Stomach (tissue), 19 donors: ENCODE measurements at places on chromosomes 7 and 10. TPM values are rescaled to one million over a fixed set of nuclear protein-coding genes. Genes with fewer than 3 reads are reported as not detected.

DNA sequence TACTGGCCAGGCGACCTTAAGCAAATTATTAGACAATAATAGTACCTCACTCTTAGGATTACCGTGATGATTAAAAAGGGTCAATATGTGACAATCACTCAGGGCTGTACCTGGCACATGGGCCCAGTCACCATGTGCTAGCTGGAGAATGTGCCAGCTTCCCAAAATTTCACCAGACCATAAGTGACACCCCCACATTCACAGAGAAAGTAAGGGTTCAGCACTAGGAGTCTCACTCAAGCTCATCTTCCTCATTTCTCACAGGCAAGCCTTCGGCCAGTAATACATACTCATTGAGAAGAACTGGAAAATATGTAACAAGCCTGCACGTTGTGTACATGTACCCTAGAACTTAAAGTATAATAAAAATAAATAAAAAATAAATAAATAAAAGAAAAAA lies 22.4 kb upstream of the C10orf71 start:
- H3K4me3 ChIP-seq = no peak overlapping the region
- peaks cover 14% of the 10 kb centered on the region for H3K27me3 ChIP-seq
- no peaks in the 10 kb centered on the region for H3K4me1 ChIP-seq
- H3K27ac ChIP-seq = no peak overlapping the region
- DNase-seq = no peak

Gene FBXL13
- total RNA-seq = 10.6 TPM

DNA sequence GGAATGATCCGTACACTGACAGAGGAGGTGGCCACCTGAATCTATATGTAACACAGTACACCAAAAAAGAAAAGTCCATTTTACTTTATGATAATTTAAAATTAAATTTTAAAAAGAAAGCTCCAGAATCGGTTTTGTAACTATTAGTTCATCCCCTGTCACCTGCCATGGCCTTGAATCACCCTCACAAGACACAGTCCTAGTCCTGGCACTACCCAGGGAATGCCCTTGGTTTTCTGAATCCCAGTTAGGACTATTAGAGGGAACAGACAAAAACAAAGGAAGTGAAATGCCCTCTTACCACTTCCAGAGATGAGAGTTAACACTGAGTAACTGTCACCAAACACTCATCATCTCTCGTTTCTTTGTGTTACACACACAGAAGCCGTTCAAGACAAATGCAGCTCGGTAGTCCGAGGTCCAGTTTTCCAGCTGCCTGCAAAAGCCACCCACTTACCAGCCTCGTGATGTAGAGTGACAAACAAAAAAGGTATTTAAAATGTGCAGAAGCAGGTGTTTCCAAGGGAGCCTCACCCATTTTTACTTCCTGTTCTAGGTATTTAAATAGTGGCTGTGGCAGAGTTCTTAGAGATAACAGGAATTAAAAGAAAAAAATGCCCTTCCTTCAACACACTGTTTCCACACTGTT lies 6.1 kb downstream of the PTPRN2 start:
- H3K36me3 ChIP-seq = no peaks in the 10 kb centered on the region
- no peak overlapping the region for H3K4me3 ChIP-seq
- H3K27ac ChIP-seq = peak overlapping the region; percentile 76
- peak; percentile 90 for DNase-seq
- H3K4me1 ChIP-seq = peaks cover 54% of the 10 kb centered on the region

DNA sequence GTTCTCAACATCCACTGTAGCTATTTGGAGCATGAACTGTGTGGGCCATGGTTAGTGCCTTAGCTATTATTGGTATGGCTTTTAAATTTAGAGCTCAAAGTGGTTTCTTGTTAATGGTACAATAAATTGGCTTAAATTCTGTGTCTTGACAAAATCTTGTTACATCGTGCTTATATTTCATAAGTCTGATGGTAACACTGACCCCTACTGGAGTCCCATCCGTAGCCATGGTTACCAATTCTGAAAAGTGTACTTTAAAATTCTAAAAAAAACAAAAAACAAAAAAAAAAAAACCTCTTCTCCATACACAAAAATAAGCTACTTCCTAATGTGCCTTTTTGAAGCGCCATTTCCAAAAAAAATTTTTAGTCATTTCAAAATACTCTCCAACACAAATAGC lies 6.4 kb upstream of the RPP30 start:
- peak; percentile 39 for DNase-seq
- no peaks in the 10 kb centered on the region for H3K36me3 ChIP-seq
- H3K4me1 ChIP-seq = no peaks in the 10 kb centered on the region
- peaks cover 6% of the 10 kb centered on the region for H3K27me3 ChIP-seq
- H3K4me3 ChIP-seq = no peak overlapping the region

Gene FAM3C
- 23.3 TPM for total RNA-seq

DNA sequence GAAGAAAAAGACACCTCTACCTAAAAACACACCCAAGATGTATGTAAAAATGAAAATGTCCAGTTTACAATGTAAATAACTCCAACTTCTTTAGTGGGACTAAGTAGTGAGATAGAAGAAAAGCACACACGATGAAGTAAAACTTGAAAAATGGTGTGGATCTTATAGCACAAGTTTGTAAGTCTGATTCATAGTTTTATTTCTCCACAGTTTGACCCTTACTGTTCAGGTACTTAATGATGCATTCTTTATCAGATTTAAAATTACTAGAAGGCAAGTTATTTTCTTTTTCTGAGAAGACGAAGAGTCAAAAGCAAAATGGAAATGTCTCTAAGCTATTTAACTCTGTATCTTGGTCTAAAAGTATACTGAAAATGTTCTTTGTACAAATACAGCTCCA lies 6.1 kb downstream of the NAMPT start:
- H3K4me1 ChIP-seq = peaks cover 54% of the 10 kb centered on the region
- H3K27ac ChIP-seq = no peak overlapping the region

DNA sequence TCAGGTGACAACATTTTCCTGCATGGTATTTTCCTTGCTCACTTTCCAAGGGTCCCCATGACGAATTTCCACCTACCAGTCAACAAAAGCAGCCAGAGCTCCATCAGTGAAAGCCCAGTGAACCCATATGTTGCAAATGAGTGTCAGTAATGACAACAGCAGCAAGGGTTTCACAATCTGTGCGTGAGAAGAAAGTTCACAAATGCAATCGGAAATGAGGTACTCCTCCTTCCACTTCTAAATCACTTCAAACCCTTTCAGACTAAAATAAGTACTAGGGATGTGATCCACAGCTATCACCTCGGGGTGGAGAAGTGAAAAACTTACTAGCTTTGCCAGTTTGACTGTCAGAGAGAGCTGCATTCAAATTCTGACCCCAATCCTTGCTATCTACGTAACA lies 55.6 kb upstream of the BET1 start:
- peaks cover 6% of the 10 kb centered on the region for H3K27me3 ChIP-seq
- no peak overlapping the region for H3K4me3 ChIP-seq
- DNase-seq = no peak
- no peaks in the 10 kb centered on the region for H3K4me1 ChIP-seq

GRCh38 chr7:12403287-12404181 lies at the start of gene VWDE:
TSS of gene VWDE (minus strand) at chr7:12403865. CDS start at chr7:12403716, 149 bp downstream.
- H3K27me3 ChIP-seq = peaks cover 11% of the 10 kb centered on the region
- peak; percentile 44 for DNase-seq
- H3K4me3 ChIP-seq = peak within 1 kb of the TSS; percentile 41
- H3K4me1 ChIP-seq = peaks cover 16% of the 10 kb centered on the region

- H3K4me3 ChIP-seq = no peak overlapping the region
- DNase-seq = no peak
- H3K4me1 ChIP-seq = no peaks in the 10 kb centered on the region
- H3K36me3 ChIP-seq = no peaks in the 10 kb centered on the region
Observed at GRCh38 chr7:78677391-78677790, 776.1 kb downstream of the MAGI2 start.

GRCh38 chr10:4174197-4174596 lies 389.2 kb upstream of the KLF6 start:
- H3K4me3 ChIP-seq = no peak overlapping the region
- H3K27me3 ChIP-seq = no peaks in the 10 kb centered on the region
- H3K36me3 ChIP-seq = no peaks in the 10 kb centered on the region
- no peak for DNase-seq
- no peaks in the 10 kb centered on the region for H3K4me1 ChIP-seq
- no peak overlapping the region for H3K27ac ChIP-seq

- no peaks in the 10 kb centered on the region for H3K36me3 ChIP-seq
- no peak for DNase-seq
- no peaks in the 10 kb centered on the region for H3K27me3 ChIP-seq
- no peak overlapping the region for H3K4me3 ChIP-seq
- H3K27ac ChIP-seq = no peak overlapping the region
Observed at GRCh38 chr7:122676466-122676865, 22.5 kb downstream of the RNF133 start.

DNA sequence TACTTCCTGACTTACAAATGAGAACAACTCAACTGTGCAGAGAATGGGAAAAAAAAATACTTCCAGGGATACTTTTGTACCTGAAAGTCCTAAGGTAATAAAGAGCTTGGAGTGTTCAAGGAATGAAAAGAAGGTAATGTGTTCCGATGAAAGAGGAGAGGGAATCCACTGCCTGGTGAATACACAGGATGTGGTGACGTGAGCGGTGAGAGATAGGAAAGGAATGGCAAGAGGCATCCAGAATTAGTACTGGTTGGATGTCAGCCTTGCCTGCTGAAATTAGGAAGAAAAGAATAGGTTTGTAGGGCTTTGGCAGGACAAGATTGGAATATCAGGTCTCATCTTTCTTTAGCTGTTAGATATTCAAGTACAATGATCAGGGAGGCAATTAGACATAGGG lies 347.7 kb downstream of the POM121L12 start:
- DNase-seq = no peak
- H3K36me3 ChIP-seq = no peaks in the 10 kb centered on the region
- no peak overlapping the region for H3K27ac ChIP-seq

- H3K4me1 ChIP-seq = no peaks in the 10 kb centered on the region
- H3K27me3 ChIP-seq = no peaks in the 10 kb centered on the region
- H3K4me3 ChIP-seq = no peak overlapping the region
- no peaks in the 10 kb centered on the region for H3K36me3 ChIP-seq
Observed at GRCh38 chr7:157622000-157622399, 285.2 kb downstream of the DNAJB6 start.
